ENCODE measurements at places on chromosomes 2 and 18. TPM values are rescaled to one million over a fixed set of nuclear protein-coding genes. Genes with fewer than 3 reads are reported as not detected.

GRCh38 chr2:135948642-135949355, 36.6 kb downstream of the DARS1 start:
- H3K27me3 ChIP-seq: no peaks in the 10 kb centered on the region
- H3K4me3 ChIP-seq: peak overlapping the region; percentile 32
- H3K36me3 ChIP-seq: peaks cover 59% of the 10 kb centered on the region
- H3K27ac ChIP-seq: peak overlapping the region; percentile 73
- peaks cover 37% of the 10 kb centered on the region for H3K4me1 ChIP-seq

DNA sequence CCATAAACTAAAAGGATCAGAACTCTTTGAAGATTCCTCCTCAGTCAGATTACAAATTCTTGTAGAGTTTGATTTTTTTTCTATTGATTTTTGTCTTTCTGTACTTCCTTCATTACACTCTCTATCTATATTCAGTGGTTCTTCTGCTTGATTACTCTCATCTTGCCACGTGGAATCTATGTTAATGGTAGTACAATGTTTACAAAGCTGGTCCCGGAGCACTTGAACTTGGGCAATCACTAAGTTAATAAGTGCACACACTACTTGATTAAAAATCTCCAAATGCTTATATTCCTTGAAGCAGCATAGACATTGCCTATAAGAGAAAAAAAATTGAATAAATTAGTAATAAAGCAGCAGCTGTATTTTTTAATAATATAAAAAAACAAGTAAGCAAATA, 65.1 kb downstream of the USP34 start:
- H3K4me1 ChIP-seq: peaks cover 4% of the 10 kb centered on the region
- H3K27ac ChIP-seq: no peak overlapping the region
- DNase-seq: no peak
- H3K27me3 ChIP-seq: no peaks in the 10 kb centered on the region
- no peak overlapping the region for H3K4me3 ChIP-seq

The ABCG5 gene
- total RNA-seq: not detected

GRCh38 chr2:179467111-179467510, 202.5 kb upstream of the SESTD1 start:
- no peaks in the 10 kb centered on the region for H3K36me3 ChIP-seq
- H3K4me1 ChIP-seq: no peaks in the 10 kb centered on the region
- no peak for DNase-seq
- no peak overlapping the region for H3K27ac ChIP-seq

DNA sequence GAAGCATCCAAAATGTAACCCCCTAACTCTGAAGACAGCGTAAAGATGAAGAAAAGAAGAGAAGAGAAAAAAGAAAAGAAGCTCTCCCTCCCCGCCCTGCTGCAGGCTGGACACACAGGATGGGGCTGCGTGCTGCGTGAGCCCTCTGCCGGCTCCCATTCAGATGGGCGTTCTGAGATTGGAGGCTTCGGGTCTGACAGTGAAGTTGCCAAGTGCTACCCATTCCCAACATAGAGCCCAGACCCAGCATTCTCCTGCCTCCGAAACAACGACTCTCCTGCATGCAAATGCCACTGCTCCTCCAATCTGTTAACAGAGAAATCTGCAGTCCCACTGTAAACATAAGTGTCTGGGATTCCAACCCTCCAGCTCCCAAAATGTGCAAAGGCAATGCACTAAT, 234.9 kb downstream of the BCL11A start:
- H3K36me3 ChIP-seq: no peaks in the 10 kb centered on the region
- H3K4me3 ChIP-seq: no peak overlapping the region
- no peak overlapping the region for H3K27ac ChIP-seq
- peaks cover 14% of the 10 kb centered on the region for H3K4me1 ChIP-seq
- peaks cover 18% of the 10 kb centered on the region for H3K27me3 ChIP-seq
- DNase-seq: no peak

GRCh38 chr2:233033672-233034071, 1.2 kb downstream of the NEU2 start:
- no peak overlapping the region for H3K27ac ChIP-seq
- no peaks in the 10 kb centered on the region for H3K27me3 ChIP-seq
- H3K4me1 ChIP-seq: no peaks in the 10 kb centered on the region
- H3K4me3 ChIP-seq: no peak overlapping the region
- DNase-seq: no peak

DNA sequence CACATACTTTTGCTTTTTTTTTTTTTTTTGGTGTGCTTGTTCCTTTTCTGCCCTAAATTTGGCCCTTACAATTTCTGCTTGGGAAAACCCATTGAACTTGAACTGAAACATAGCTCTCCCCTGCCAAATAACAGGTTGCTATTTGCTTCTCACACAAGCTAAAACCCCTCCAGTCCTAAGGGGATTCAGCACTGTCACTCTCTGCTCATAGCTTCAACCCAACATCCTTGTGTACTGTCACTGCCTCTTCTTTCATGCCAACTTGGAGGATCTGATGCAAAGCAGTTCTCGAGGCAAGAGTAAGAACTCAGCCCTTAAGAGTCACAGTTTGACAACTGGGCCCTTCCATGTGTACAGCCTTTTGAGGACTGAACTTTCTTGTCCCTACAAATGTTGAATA, 30.6 kb upstream of the NRP2 start:
- no peak for DNase-seq
- H3K4me3 ChIP-seq: no peak overlapping the region
- no peak overlapping the region for H3K27ac ChIP-seq
- no peaks in the 10 kb centered on the region for H3K36me3 ChIP-seq

DNA sequence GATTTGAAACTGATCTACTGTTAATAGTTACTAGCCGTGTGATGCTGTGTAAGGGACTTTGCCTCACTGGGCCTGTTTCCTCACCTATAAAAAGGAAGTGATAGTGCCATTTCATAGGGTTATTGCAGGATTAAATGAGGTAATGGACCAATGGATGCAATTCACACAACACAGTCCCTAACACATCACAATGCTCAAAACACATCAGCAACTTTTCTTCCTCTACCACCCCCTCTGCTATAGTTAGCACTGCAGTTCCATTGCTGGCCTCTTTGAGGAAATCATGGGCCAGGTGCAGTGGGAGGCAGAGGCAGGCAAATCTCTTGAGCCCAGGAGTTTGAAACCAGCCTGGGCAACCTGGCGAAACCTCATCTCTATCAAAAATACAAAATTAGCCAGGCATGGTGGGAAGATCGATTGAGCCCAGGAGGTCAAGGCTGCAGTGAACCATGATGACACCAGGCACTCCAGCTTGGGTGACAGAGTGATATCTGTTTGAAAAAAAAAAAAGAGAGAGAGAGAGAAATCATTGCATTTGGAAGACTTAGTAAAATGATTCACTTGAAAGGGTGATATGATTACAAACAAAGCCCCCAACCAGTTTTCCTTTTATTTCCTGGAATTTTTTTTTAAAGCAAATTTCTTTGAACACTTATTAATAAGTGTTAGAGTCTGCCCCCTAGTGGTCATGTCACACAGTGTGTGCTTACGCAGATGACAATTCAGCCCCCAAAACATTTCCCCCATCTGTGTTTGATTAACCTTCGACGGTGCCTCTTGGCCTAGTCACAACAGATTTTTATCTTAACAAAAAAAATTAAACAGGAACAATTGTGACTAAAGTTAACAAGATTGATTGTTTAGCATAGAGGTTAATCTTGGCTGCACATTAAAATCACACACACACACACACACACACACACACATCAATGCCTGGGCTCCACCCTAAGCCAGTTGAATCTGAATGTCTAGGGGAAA, 88.6 kb upstream of the BCL11A start:
- H3K4me3 ChIP-seq: no peak overlapping the region
- H3K27me3 ChIP-seq: peaks cover 9% of the 10 kb centered on the region
- H3K4me1 ChIP-seq: no peaks in the 10 kb centered on the region
- DNase-seq: peak; percentile 35
- H3K36me3 ChIP-seq: no peaks in the 10 kb centered on the region
- no peak overlapping the region for H3K27ac ChIP-seq

DNA sequence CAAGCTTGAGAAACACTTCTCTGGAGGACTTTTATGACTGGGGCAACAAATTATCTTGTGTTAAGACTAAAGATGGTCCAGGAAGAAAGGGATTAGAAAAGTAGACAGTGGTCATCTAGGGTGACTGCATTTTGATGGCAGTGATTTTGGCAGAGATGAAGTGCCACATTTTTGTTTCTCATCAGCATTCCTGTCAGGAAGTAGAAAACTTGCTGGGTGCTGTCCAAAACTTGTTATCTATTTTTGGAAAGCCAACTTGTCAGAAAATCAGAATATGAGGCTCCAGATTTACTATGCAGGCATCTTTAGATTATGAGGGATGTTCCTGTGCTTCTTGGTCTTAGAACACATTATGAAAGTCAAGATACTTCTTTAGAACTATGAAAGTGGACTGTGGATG, 29.0 kb upstream of the CALCRL start:
- no peak for DNase-seq
- H3K27me3 ChIP-seq: no peaks in the 10 kb centered on the region
- no peak overlapping the region for H3K4me3 ChIP-seq
- H3K27ac ChIP-seq: no peak overlapping the region

The PROM2 gene
- 0.42 TPM for total RNA-seq

DNA sequence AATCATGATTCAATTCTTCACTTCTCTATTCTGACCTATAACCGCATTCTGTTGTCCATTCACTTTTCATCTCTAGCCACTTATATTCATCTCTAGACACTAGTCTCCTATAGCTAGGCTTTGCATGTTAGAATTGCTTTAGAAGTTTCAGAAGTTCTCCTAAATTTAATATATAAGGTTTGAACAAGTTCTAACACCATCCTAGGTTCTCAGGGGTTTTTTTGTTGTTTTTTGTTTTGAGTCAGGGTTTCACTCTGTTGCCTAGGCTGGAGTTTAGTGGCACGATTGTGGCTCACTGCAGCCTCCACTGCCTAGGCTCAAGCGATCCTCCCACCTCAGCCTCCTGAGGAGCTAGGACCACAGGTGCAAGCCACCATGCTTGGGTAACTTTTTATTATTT, 19.9 kb downstream of the WDSUB1 start:
- no peaks in the 10 kb centered on the region for H3K4me1 ChIP-seq
- peaks cover 19% of the 10 kb centered on the region for H3K36me3 ChIP-seq
- no peak for DNase-seq
- no peak overlapping the region for H3K27ac ChIP-seq

The RBKS gene
- 1.2 TPM for total RNA-seq

- H3K4me1 ChIP-seq: peaks cover 83% of the 10 kb centered on the region
- peak overlapping the region; percentile 33 for H3K4me3 ChIP-seq
- peaks cover 36% of the 10 kb centered on the region for H3K36me3 ChIP-seq
- peak overlapping the region; percentile 71 for H3K27ac ChIP-seq
Measured at GRCh38 chr2:98768384-98769113, 37.6 kb upstream of the MGAT4A start.

Measured in activated CD4-positive, alpha-beta T cell treated with anti-CD3 and anti-CD28 coated beads, Interleukin-2, amount 10 ng/mL, durations not matched to agents 7 days and 5 days (primary cell).